ENCODE measurements at places on chromosomes 4 and X.
A peak's percentile ranks its signal among the peaks of the same experiment; 100 is the strongest.

- DNase-seq = no peak
Observed at GRCh38 chrX:20217906-20218305, 48.8 kb downstream of the RPS6KA3 start.

GRCh38 chr4:108884596-108884995 lies 121.7 kb upstream of the ETNPPL start:
- no peak for DNase-seq

GRCh38 chr4:187204389-187204918 lies 480.8 kb upstream of the FAT1 start:
- no peak for DNase-seq

DNA sequence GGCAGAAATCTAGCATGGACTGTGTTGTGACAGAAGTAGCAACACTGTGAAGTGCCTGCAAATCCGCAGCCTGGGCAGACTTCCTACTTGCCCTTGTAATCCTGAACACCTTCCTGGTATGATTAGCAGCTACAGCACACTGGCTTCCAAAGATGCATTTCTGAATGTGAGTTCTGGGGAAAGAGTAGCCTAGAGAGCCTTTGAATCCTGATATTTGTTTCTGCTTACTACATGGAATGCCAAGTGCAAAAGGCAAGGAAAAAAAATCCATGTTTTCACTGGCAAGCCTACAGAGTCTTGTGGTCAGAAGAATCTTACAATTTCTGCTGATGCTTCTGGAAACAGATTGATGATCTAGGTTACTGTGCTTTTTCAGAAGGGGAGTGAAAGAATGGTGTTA lies 223.7 kb downstream of the COL25A1 start:
- DNase-seq = peak; percentile 4
